ENCODE measurements at places on chromosomes 5 and 9.

DNA sequence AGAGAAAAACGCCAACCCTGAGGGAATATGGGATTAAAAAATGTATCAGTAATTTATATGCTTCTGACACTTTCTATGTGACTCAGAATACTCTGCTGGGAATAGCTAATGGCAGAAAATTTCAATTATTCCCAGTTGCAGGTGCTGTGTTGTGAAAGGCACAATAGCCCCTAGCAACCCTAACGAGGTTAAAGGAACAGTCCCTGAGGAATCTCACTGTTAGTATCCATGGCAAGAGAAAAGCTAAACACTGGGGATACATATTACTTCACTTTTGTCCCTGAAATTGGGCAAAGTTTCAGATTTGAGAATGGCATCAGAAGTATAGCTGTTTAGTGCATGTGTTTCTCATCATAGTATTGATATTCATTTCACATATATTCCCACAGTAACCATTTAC is 555.0 kb downstream of the RAB3C start:
- DNase-seq, result no peak

DNA sequence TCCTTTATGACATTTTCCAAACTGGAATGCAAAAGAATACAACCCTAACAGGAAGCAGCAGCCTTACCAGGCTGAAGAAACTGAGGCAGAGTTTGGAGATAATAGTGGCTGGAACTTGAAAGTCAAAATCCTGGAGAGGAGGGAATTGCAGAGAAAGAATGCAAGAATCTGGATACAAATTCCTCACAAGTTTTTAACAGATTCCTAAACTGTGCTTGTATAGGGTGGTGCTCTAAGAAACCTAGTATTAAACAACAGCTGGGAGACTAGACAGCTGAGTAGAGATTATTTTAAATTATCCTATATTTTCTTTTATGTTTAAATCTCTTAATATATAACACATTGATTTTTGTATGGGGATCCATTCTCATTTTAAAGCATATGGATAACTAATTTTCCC is 30.7 kb downstream of the INVS start:
- DNase-seq, result no peak

DNA sequence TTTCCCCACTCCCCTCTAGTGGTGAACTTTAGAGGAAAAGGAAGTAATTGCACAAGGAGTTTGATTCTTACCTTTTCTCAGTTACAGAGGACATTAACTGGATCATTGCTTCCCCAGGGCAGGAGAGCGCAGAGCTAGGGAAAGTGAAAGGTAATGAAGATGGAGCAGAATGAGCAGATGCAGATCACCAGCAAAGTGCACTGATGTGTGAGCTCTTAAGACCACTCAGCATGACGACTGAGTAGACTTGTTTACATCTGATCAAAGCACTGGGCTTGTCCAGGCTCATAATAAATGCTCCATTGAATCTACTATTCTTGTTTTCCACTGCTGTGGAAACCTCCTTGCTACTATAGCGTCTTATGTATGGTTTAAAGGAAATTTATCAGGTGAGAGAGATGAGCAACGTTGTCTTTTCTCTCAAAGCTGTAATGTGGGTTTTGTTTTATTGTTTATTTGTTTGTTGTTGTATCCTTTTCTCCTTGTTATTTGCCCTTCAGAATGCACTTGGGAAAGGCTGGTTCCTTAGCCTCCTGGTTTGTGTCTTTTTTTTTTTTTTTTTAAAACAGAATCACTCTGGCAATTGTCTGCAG is 25.3 kb downstream of the SLC22A5 start:
- DNase-seq, result peak; percentile 39

DNA sequence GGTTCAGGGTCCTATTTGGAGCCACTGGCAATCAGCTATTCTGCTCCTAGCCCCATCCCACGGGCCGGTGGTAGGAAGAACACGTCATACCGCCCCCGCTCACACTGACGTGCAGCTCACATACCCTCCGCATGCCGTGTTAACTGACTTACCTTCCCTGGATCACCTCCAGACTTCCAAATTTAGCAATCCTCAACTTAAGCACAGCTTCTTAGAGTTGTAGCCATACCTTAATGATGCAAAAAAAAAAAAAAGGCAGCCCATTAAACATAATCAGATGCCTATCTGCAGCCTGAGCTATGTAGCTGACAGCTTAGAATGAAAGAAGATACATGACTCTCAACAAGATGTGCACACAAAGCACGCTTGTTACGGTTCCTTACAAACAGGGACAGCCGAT is 93.0 kb downstream of the IRX2 start:
- no peak for DNase-seq

DNA sequence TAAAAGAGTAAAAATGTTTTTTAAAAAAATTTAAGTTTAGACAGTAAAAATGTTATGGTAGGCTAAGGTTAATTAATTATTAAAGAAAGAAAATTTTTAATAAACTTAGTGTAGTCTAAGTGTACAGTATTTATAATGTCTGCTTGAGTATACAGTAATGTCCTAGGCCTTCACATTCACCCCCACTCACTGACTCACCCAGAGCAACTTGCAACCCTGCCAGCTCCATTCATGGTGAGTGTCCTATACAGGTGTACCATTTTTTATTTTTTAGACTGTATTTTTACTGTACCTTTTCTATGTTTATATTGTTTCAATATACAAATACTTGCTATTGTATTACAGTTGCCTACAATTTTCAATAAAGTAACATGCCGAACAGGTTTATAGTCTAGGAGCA is 234.1 kb downstream of the AUH start:
- no peak for DNase-seq

DNA sequence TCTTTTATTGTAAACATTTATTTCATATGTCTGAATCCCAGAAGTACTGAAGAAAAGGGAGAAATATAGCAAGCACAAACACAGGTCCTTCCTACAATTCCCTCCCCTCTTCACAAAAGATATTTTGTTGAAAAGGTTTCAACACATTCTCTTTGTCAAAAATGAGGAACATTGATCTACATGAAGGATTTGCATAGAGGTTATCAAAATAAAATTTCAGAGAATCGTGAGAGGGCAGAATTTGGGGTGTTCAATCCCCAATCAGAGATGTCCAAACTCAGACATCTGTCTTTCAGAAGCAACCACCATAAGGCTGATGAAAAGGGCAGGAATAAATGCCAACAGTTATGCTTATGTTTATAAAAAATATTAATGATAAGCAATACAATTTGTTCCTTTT is 69.2 kb downstream of the MARCHF3 start:
- no peak for DNase-seq

DNA sequence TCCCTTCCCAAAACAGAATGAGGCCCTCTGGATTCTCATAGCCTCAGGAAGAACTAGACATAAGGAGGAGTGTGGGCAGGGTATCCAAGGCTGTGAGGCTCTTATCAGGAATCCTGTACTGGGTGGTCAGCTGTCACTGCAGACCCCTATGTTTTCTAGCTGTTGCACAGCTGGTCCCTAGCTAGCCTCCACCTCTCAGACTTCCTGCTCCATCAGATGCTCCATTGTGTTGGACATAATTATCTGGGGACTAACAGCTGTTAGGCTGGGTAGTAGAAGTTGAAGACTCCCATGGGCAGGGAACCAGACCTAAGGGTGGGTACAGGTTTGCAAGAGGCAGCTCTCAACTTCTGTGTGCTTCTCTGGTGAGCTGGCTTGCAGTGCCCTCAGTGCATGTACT is 18.4 kb downstream of the FAM219A start:
- no peak for DNase-seq

Measured in GM20000 (cell line).